A549 treated with Hydrocortisone at 1 μM for 4 hours (cell line): ENCODE measurements at places on chromosomes 1 and 21. TPM values are rescaled to one million over a fixed set of nuclear protein-coding genes. Genes with fewer than 3 reads are reported as not detected.

Gene PLCH2
- total RNA-seq: 0.24 to 0.43 TPM (median 0.33 TPM) in 5 replicates

Gene C4BPA
- 0.45 to 0.99 TPM (median 0.53 TPM) in 5 replicates for total RNA-seq

Gene CFHR3
- total RNA-seq: 0.16 to 0.22 TPM (median 0.20 TPM) in 4 of 5 replicates, not detected in the other

Gene PODN
- total RNA-seq: 0.05 TPM in 1 of 5 replicates, not detected in the others

Gene SGIP1
- not detected in 5 replicates for total RNA-seq

Gene TLR5
- 0.11 to 0.18 TPM (median 0.17 TPM) in 5 replicates for total RNA-seq

Gene ACTL8
- 1.3 to 1.8 TPM (median 1.5 TPM) in 5 replicates for total RNA-seq

Gene FCRL6
- total RNA-seq: not detected in 5 replicates

Gene GLIS1
- total RNA-seq: 0.08 to 0.12 TPM (median 0.09 TPM) in 4 of 5 replicates, not detected in the other

Gene FCRL1
- total RNA-seq: not detected in 5 replicates

Gene CELA2A
- total RNA-seq: not detected in 5 replicates

Gene EDEM3
- 6.7 to 11.0 TPM (median 8.3 TPM) in 5 replicates for total RNA-seq

Gene IL6R
- 24.3 to 30.7 TPM (median 26.2 TPM) in 5 replicates for total RNA-seq

Gene NTMT2
- total RNA-seq: not detected in 5 replicates

Gene PTGER3
- total RNA-seq: 0.03 TPM in 1 of 5 replicates, not detected in the others

Gene LRRC3
- 1.7 to 2.3 TPM (median 2.2 TPM) in 5 replicates for total RNA-seq

Gene TMEM51
- 27.4 to 30.8 TPM (median 29.9 TPM) in 5 replicates for total RNA-seq

Gene OR6N1
- not detected in 5 replicates for total RNA-seq

Gene EXTL1
- 0.02 TPM in 1 of 5 replicates, not detected in the others for total RNA-seq

Gene FAM131C
- total RNA-seq: 13.8 to 19.9 TPM (median 17.8 TPM) in 5 replicates

Gene CELA3B
- total RNA-seq: not detected in 5 replicates

Gene PDE9A
- total RNA-seq: 1.1 to 1.8 TPM (median 1.2 TPM) in 5 replicates

Gene DNM3
- 0.40 to 0.80 TPM (median 0.75 TPM) in 5 replicates for total RNA-seq

Gene C8B
- total RNA-seq: not detected in 5 replicates

Gene FCGR3A
- not detected in 5 replicates for total RNA-seq

Gene PEAR1
- total RNA-seq: 5.9 to 7.6 TPM (median 6.4 TPM) in 5 replicates

Gene CFAP141
- total RNA-seq: 0.40 TPM in 1 of 5 replicates, not detected in the others

Gene OR6P1
- not detected in 5 replicates for total RNA-seq

Gene MROH7
- not detected in 5 replicates for total RNA-seq

Gene ADAMTS5
- total RNA-seq: not detected in 5 replicates

Gene LCE3E
- total RNA-seq: 0.30 TPM in 1 of 5 replicates, not detected in the others

Gene BTBD8
- total RNA-seq: 0.46 to 0.84 TPM (median 0.70 TPM) in 5 replicates

Gene GCSAML
- total RNA-seq: not detected in 5 replicates

Gene AMY1C
- not detected in 5 replicates for total RNA-seq

Gene AGL
- total RNA-seq: 2.3 to 4.7 TPM (median 3.5 TPM) in 5 replicates

Gene ATF6
- total RNA-seq: 13.5 to 16.6 TPM (median 14.5 TPM) in 5 replicates

Gene ELAPOR1
- total RNA-seq: 0.38 to 0.47 TPM (median 0.46 TPM) in 5 replicates

Gene KRTAP6-3
- not detected in 5 replicates for total RNA-seq

Gene WNT3A
- 0.02 to 0.05 TPM (median 0.03 TPM) in 3 of 5 replicates, not detected in the others for total RNA-seq

Gene SPRR3
- total RNA-seq: not detected in 5 replicates

Gene NOTCH2
- 23.9 to 46.2 TPM (median 36.6 TPM) in 5 replicates for total RNA-seq

Gene OPRD1
- total RNA-seq: 0.02 to 0.07 TPM (median 0.03 TPM) in 4 of 5 replicates, not detected in the other

Gene ACOT11
- 2.0 to 2.4 TPM (median 2.1 TPM) in 5 replicates for total RNA-seq

Gene SLAMF9
- total RNA-seq: 0.22 to 0.68 TPM (median 0.56 TPM) in 5 replicates

Gene PRELP
- total RNA-seq: 0.01 TPM in 1 of 5 replicates, not detected in the others
